HEK293T (cell line): ENCODE measurements at places on chromosomes 4 and X.

- no peak for DNase-seq
Observed at GRCh38 chr4:60822986-60823385, 377.1 kb upstream of the ADGRL3 start.

GRCh38 chr4:183846951-183847350 lies 58.2 kb upstream of the STOX2 start:
- no peak for DNase-seq

- DNase-seq = no peak
Observed at GRCh38 chrX:118423558-118423957, 72.1 kb upstream of the DOCK11 start.

DNA sequence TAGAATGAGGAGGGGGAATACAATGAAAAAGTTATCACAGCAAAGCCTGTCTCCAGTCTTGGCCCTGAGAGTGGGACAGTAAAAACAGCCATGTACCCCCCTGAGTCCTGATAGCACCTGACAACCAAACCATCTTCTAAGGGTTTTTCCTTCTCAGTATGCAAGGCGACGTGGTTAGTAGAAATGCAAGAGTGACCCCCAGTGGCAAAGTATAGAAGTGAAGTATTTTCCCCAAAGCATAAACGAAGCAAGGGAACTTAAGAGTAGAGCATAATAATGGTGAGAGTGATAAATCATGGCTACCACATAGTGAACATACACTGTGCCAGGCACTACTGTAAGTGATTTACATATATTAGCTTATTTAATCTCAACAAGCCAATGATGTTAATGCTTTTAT lies 52.8 kb downstream of the FAM47C start:
- DNase-seq = peak; percentile 31

DNA sequence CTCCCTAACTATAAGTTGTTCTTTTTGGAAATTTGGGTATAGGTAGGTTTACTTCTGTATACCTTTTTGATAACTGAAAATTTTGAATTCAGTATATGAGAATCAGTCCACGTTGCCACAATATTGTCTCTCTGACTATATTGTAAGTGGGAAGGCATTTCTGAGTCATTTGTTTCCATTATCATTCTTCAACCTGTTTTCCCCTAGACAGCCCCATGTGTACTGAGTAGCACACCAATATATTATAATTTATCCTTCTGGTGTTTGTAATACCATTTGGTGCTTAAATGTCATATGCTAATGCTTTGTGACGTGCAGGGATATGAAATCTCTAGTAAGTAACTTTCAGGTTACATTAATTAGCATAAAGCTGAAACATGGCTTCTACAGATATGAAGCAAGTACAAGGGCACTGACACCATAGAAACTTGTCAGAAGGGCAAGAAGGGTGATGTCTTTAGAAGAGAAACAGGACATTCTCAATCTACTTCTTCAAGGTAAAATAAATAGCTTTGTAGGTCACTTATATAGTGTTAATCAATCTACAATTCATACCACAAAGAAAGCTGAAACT lies 27.7 kb downstream of the PAK3 start:
- no peak for DNase-seq
